Left kidney (tissue), 8 donors: ENCODE measurements at places on chromosomes 16 and 17. TPM values are rescaled to one million over a fixed set of nuclear protein-coding genes. Genes with fewer than 3 reads are reported as not detected.

DNA sequence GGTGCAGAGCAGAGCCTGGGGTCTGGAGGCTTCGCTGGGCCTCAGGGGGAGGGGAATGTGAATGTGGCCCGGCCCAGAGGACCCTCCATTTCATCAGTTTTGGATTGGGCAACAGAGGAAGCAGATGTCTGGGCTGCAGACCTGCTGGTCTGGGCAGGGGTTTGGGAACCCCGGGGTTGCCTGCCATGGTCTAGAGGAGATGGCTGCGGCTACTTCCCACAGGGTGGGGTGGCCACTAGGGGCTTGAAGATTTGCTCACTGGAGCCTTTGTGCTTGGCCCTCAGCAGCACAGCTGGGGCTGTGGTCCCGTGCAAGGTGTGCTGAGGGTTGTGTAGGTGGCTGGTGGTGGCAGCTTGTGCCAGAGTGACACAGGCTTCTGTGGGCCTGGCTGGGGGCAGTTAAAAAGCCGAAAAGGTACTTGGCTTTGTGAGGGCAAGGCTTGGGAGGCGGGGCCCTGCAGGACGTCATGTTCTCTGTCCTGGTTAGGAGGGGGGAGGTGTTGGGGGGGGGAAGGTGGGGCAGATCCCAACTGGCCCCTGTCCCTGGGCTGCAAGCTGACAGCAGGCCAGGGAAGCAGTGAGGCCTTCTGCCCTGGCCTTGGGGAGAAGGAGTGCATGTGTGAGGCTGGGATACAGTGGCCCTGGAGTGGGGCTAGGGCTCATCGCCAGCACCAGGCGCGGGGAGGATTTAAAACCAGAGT is 98.0 kb downstream of the KPNA2 start:
- DNase-seq, result no peak

- no peak for DNase-seq
Measured at GRCh38 chr17:28702026-28702751, 9.5 kb downstream of the PROCA1 start.

- DNase-seq, result no peak
Measured at GRCh38 chr16:85819771-85820170, 20.3 kb downstream of the COX4I1 start.

DNA sequence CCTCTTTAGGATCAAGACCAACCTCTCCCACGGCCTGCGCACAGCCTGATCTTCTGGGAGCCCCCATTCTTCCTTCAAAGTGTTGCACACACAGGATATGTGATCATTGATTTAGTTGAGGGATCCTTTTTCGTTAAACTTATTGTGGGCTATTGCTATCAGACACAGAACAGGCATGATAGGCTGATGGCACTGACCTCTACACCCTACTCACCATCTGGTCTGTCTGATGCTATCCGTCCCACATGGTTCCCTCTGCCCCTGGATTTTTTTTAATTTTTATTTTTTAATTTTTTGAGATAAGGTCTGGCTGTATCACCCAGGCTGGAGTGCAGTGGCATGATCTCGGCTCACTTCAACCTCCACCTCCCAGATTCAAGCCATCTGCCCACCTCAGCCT is 19.2 kb upstream of the LITAF start:
- no peak for DNase-seq

DNA sequence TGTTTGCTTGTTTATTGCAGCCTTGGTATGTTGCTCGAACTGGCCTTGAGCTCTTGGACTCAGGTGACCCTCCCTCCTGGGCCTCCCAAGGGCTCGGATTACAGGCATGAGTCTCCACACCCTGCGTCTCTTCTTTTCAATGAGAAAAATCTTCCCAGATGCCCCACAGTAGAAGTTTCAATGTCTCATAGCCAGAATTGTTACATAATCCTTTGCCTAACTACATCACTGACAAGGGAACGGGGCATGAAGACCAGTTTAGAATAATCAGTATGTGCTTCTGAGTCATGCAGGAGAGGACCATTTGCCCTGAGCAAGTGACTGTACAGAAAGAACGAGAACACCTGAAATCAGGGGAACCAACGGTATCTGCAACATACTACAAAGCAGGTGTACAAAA is 61.9 kb upstream of the RBBP6 start:
- no peak for DNase-seq

DNA sequence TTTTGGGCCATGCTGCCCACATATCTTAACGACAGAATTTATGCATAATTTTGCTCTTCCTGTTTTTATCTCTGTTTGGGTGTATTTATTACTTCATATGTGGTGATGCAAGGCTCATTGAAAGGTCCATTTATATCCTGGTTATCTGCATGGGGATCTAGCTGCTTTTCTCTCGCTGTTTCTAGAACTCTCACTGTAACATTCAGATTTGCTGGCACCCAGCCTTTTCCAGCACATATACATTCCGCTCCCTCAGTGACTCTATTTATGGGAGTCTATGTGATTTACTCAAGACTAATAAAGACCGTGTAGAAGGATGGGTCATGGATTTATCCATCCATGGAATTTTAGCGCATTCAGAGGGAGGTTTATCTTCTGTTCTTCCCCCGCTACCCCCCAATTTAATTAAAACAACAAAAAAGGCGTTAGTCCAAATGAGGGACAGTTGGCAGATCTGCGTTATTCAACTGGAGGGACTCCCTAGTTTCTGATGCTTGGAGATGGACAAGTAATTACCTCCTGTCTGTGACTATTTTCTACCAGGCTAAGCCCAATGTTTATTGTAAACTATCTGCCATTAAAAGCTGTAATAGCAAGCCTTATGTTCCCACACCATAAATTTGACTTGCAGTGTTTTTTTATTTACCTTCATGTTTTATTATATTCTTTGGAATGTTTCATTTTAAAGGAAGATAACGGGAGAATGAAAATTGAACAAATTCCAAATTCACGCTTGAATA is 19.8 kb upstream of the MARCHF10 start:
- DNase-seq, result no peak

DNA sequence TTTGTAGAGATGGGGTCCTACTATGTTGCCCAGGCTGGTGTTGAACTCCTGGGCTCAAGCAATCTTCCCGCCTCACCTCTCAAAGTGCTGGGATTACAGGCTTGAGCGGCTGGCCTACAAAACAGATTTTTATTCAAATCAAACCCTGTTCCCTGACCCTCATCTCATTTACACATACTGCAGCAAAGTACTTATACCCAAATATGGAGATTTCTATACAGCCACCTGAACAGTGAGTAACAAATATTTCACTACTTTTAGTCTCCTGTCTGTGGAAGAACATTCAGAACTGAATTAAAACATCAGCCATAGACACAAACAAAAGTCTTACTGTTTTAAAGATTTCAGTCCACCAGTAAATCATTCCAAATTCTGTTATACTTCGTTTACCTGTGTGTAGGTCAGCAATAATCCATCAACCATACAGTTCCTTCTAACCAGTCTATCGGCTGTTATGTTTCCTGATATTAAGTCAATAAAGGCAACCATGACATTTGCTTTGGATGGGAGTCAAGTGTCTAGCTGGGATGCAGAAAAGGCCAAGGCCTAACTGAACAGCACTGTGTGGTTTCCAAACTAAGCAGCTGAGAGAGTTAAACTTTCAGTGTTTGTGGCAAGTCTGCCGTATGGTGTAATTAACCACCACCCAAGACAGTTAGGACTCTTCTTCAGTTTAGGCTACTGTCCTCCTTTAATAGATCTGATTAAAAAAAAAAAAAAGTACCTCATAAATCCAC is 22.3 kb downstream of the ERN1 start:
- no peak for DNase-seq

- DNase-seq, result no peak
Measured at GRCh38 chr16:60031740-60032139, 1297.6 kb upstream of the GOT2 start.

DNA sequence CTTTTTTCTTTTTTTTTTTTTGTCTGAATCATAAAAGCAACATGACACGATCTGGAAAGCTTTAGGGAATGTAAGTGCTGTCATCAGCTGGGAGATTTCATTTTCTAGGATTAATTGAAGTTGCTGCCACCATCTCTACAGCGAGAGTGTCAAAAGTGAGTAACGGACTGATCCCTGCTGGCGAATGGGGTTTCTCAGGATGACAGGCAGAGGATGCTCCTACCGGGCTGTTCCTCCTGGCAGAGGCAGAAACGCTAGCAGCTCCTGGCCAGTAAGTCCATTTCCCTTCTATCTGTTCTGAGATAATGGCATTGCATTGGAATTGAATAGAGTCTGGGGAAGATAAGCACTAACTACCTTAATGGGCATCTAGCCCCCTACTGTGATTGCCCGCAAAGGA is 80.5 kb upstream of the KIFC3 start:
- no peak for DNase-seq

DNA sequence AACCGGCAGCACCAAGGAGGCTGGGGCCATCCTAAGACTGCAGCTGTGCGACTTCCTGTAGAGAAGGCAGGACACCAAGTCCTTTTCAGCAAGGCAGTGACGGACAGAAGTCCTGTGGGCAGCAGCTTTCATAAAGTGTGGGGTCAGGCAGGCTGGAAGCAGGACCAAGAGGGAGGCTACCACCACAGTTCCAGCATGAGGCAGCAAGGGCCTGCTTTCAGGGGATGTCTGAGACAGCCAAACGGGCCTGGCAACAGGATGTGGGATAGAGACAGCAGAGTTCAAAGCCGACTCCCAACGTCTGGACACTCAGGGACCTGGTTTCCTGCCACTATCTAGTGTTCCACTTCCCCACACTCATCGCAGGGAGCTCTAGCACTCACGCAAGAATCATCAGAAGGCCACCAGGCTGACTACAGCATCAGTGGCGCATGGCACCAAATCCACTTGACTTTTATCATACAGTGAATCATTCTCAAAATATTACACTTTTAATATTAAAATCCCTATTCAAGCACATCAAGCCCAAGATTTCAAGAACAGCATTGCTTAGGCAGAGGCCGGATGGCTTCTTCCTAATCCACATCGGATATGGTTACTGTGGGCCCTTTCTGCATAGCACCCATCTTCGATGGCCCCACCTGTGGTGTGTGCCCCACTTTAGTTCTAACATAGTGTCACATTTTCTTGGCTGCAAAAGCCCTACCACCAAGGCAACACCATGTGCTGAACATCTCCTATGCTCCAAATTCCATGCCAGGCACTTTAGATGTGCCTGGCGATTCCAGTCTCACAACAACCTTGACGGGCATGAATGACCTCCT is 5.2 kb downstream of the USP7 start:
- DNase-seq, result no peak

DNA sequence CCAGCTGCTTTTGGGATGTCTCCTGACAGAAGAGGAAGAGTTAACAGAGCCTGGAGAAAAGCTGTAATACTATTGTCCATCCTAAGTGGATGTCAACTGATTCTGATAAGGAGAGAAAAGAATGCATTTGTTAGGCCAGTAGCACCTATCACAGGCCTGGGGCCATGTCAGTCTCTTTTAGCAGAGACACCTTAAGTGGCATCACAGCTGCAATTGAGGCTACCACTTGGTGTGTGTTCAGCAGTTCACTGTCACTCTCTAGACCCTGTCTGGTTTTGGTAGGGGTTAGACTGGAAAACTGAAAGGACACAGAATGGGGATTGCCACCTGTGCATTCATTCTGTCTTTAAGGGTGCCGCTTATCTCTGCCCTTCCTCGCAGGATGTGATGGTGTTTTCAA is 42.0 kb downstream of the PSMD12 start:
- no peak for DNase-seq

DNA sequence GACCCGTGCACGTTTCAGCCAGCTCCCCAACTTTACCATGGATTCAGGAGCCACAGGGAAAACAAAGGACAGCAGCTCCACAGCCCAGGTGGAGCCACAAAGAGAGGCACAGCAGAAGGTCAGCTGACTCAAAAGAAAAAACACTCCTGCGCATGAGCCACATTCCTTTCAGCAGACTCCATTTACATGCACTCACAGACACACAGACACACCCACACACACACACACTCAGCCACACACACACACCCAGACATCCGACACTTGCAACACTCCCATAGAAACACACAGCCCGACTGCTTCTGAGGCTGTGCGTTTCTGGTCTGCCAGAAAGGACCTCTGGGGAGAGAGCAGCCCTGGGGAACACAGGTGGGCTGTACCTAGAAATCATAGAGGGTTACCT is 2335.5 kb downstream of the TP53TG3F start:
- DNase-seq, result no peak

- DNase-seq, result no peak
Measured at GRCh38 chr16:275786-276232, at the start of gene RGS11. Gene RGS11 (minus strand): TSS chr16:275944. CDS start chr16:275911, 33 bp downstream.

The TEKT1 gene
- 0.62 TPM for polyA plus RNA-seq

The MARCHF10 gene
- polyA plus RNA-seq, result 1.00 TPM

The MMD gene
- 27.7 TPM for polyA plus RNA-seq

The C16orf96 gene
- 0.33 TPM for polyA plus RNA-seq

The TP53TG3D gene
- 0.68 TPM for polyA plus RNA-seq

The SDK2 gene
- polyA plus RNA-seq, result 9.3 TPM

The KRT33B gene
- polyA plus RNA-seq, result not detected

The CD7 gene
- 0.18 TPM for polyA plus RNA-seq
